ENCODE measurements at places on chromosomes 2 and 18. TPM values are rescaled to one million over a fixed set of nuclear protein-coding genes. Genes with fewer than 3 reads are reported as not detected.

DNA sequence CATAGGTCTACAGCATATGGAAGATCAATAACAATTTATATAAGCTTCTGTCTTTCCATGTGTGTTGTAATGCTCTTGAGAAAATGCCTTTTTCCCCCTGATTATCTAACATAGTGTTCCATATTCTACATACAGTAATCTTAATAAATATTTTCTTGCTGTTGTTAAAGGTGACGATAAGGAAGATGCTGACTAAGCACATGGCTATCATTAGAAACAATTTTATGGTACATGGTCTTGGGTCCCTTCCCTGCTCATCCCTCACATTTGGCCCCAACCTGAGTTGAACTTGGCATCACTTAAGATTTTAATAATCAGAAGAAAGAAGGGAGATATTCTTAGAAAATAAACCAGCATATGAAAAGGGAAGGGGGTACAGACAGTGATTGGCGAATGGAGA, 382.1 kb upstream of the CDH20 start:
- no peak for DNase-seq
- H3K27me3 ChIP-seq, result no peaks in the 10 kb centered on the region
- H3K36me3 ChIP-seq, result no peaks in the 10 kb centered on the region
- H3K27ac ChIP-seq, result no peak overlapping the region
- no peak overlapping the region for H3K4me3 ChIP-seq

NCKAP1 gene
- total RNA-seq, result 216 TPM

CAVIN2 gene
- total RNA-seq, result 102 TPM

TANC1 gene
- 53.0 TPM for total RNA-seq

CTAGE1 gene
- not detected for total RNA-seq

Measured in esophagus muscularis mucosa (tissue), 4 donors.